ENCODE measurements at places on chromosomes 1 and 21. TPM values are rescaled to one million over a fixed set of nuclear protein-coding genes. Genes with fewer than 3 reads are reported as not detected.

DNA sequence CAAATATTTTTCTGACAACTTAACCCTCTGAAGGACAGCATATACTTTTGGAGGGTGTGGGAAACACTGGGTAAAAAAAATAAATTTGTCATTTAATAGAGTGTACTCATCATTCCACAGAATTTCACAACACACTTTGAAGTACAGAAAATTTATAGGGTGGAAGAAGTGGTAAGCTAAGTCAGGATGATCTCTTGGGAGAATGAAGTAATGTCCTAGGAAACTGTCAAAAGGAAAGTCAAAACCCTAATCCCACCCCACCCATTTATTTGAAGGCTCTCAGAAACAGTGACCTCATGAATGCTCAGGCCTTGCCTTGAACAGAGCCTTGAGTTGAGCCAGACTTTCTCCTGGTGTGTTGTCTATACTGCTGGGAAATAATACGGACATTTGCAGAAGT is 7.3 kb upstream of the UAP1 start:
- H3K4me3 ChIP-seq: no peak overlapping the region
- H3K4me1 ChIP-seq: no peaks in the 10 kb centered on the region
- no peaks in the 10 kb centered on the region for H3K36me3 ChIP-seq
- peak overlapping the region; percentile 75 for H3K27ac ChIP-seq

DNA sequence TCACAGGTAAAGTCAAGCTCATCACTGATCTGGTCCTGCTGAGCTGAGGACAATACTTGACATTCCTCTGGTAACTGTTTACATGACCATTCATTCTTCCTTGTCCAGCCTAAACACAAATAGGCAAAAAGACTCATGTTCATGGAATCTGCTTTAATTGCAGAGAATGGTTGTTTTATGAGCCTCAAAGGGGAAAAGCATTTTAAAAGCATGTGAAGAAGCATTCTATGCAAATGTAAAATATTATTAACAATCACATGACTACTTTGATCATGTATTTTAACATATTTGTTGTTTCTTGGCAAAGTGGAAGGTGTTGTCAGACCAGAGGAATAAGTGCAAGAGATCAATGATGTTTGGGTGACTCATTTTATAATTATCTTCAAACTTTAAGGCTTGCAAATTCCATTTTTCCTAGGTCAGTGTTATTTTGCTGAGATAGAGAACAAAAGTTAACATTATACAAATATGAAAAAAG is 133.7 kb downstream of the RUNX1 start:
- no peaks in the 10 kb centered on the region for H3K4me1 ChIP-seq
- no peak overlapping the region for H3K27ac ChIP-seq
- no peaks in the 10 kb centered on the region for H3K27me3 ChIP-seq
- no peak overlapping the region for H3K4me3 ChIP-seq

C1orf74 gene
- 3.1 TPM for total RNA-seq

DNA sequence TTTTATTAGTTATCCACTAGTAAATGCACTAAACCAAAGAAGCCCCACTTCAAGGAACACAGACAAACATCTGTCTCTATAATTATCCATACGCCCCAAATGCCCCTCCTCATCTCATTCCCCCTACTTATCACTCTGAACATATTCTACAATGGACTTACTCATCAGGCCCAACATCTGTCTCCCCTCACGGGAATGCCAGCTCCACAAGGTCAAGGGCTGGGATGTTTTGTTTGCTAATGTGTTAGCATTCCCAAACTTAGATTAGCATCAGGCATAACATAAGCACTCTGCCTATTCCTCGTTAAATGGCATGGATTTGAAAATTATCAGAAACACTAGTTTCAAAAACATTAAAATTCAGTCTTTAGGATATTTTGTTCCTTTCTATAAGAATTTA is 279.5 kb downstream of the DSCAM start:
- DNase-seq: no peak
- no peak overlapping the region for H3K27ac ChIP-seq
- no peaks in the 10 kb centered on the region for H3K36me3 ChIP-seq
- H3K27me3 ChIP-seq: peaks cover 4% of the 10 kb centered on the region
- H3K4me1 ChIP-seq: no peaks in the 10 kb centered on the region

GRCh38 chr1:118558933-118559332 is 373.9 kb upstream of the SPAG17 start:
- no peaks in the 10 kb centered on the region for H3K27me3 ChIP-seq
- no peak overlapping the region for H3K27ac ChIP-seq
- no peak overlapping the region for H3K4me3 ChIP-seq

DNA sequence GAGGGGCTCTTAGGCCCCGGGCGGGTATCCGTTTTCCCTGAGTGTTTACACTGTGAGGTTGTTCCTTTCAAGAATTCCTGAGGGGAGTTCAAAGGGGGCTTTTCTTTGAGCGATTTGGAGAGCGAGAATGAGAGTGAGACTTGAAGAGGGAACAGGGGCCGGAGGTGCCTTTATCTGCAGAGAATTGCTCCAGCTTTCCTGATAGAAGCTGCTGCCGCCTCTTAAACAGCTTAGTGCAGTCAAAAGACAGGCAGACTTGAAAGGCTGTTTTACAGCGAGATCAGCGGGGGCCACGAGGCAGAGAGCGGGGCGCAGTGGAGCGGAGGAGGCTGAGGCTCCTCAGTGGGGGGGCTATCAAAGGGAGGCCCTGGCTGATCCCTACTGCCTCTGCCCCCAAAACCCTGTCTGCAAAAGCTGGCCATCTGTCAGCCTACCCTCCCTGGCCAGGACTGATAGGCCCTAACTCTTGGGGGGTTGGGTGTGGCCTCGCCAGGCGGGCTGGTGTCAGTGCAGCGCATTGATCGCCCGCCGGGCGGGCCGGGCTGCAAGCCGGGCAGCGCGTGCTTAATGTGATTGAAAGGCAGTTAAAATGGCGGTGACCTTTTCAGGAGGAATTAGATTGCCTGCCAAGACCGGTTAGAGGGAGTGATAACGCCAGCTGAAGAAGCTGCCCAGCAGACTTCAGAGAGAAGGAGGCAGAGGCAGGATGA is 36.4 kb downstream of the TMEM53 start:
- no peak overlapping the region for H3K4me3 ChIP-seq
- H3K27ac ChIP-seq: no peak overlapping the region
- H3K36me3 ChIP-seq: peaks cover 20% of the 10 kb centered on the region
- no peaks in the 10 kb centered on the region for H3K27me3 ChIP-seq
- peaks cover 3% of the 10 kb centered on the region for H3K4me1 ChIP-seq

TTF2 gene
- total RNA-seq: 24.6 TPM

DNA sequence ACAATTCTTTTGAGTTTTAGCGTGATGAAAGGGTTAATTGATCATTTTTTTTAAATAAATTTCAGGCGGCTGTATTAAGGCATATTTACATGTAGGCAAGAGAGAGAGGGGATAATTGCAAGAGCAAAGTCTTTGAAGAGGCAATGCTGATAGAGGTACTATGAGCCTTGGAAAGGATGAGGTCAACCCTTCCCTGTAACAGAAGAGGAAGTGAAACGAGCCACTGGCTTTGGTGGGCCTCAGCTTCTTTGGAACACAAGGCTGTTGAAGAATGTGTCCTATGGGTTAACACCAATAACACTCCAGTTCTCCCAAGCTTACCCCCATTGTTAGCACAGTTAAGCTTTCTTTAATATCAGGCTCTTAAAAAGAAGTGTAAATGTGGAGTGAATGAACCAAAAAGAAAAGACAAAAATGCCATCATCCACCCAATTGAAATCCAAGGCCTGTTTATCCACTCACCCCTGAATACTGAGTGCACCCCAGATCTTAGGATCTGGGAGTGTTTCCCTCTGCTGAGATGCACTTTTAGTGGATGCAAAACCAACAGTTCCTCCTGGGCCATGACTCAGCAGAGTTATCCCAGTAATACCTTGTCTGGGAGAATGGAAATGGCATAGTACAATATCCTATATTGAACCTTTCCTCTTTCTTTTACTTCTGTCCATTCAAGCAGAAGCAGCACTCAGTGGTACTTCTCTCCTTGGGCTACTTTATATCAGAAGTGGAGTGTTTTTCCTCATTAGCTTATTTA is 216.4 kb downstream of the SLC44A5 start:
- H3K27ac ChIP-seq: no peak overlapping the region
- no peak overlapping the region for H3K4me3 ChIP-seq

DNA sequence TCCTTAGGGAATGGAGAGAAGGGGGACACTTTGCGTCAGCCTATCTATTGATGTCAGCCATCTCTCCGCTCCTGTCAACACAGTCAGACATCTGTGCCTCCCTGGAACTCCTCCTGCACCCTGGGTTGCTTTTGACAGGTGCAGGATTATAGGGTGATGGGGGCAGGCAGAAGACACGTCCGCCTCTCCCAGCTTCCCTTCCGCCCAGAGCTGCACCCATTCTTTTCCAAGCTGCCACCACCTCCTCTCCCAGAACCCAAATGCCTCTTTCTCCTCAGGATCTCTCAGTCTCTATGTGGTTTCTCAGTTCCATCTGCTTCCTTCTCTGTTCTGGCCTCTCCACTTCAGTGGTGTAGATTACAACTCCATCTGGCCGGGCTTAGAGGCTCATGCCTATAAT is 17.1 kb upstream of the KIF1B start:
- DNase-seq: no peak
- H3K4me1 ChIP-seq: no peaks in the 10 kb centered on the region
- no peaks in the 10 kb centered on the region for H3K27me3 ChIP-seq
- H3K36me3 ChIP-seq: no peaks in the 10 kb centered on the region
- H3K4me3 ChIP-seq: no peak overlapping the region
- H3K27ac ChIP-seq: no peak overlapping the region

SH3D21 gene
- total RNA-seq: 18.7 TPM

- DNase-seq: no peak
- H3K27me3 ChIP-seq: no peaks in the 10 kb centered on the region
- no peaks in the 10 kb centered on the region for H3K36me3 ChIP-seq
- peak overlapping the region; percentile 34 for H3K4me3 ChIP-seq
- H3K27ac ChIP-seq: peak overlapping the region; percentile 65
- no peaks in the 10 kb centered on the region for H3K4me1 ChIP-seq
Measured at GRCh38 chr1:8598060-8598724, 219.2 kb downstream of the RERE start.

- H3K36me3 ChIP-seq: no peaks in the 10 kb centered on the region
- H3K4me3 ChIP-seq: no peak overlapping the region
- DNase-seq: no peak
- no peaks in the 10 kb centered on the region for H3K4me1 ChIP-seq
Measured at GRCh38 chr21:33028287-33028670, 2.5 kb downstream of the OLIG2 start.

DNA sequence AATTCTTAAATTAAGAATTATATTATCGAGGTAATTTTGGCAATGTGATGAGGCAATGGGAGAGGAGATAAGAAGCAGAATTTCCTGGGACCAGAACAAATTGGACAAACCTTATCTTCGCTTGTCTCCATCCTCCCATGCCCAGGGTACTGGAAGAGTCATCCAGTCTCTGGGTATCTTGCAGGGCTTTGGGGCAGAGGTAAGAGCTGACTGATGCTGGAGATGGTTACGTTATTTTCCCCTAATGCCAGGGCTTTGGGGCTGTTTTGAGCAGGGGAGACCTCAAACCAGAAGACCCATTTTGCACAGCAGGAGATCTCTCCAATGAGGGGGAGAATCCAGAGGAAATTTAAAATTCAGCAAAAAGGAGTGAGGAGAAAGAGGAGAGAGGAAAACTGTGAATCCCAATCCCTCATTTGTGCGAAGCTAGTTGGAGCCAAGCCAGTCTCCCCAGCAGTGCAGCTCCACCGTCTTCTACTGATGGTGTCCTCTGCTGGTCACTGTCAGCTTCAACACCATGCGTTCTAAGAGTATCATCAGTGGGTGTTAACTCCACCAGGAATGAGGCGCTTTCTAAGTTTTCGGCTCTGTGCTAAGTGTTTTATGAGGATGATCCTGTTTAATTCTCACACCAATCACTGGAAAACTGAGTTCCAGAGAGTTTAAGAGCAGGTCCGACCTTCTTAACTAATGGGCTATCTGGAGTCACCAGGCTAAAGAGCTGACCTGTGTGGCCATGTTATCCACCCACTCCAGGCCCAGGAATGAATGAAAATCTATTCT is 86.8 kb upstream of the CD34 start:
- peak; percentile 65 for DNase-seq
- H3K27me3 ChIP-seq: no peaks in the 10 kb centered on the region
- H3K4me3 ChIP-seq: no peak overlapping the region
- H3K4me1 ChIP-seq: no peaks in the 10 kb centered on the region
- no peak overlapping the region for H3K27ac ChIP-seq

EPS15 gene
- 83.6 TPM for total RNA-seq

GRCh38 chr1:10799726-10800125 is 3.3 kb upstream of the CASZ1 start:
- DNase-seq: no peak
- H3K36me3 ChIP-seq: no peaks in the 10 kb centered on the region
- H3K27me3 ChIP-seq: peaks cover 14% of the 10 kb centered on the region
- H3K27ac ChIP-seq: no peak overlapping the region
- peaks cover 7% of the 10 kb centered on the region for H3K4me1 ChIP-seq

AMPD1 gene
- total RNA-seq: 2.3 TPM

DNA sequence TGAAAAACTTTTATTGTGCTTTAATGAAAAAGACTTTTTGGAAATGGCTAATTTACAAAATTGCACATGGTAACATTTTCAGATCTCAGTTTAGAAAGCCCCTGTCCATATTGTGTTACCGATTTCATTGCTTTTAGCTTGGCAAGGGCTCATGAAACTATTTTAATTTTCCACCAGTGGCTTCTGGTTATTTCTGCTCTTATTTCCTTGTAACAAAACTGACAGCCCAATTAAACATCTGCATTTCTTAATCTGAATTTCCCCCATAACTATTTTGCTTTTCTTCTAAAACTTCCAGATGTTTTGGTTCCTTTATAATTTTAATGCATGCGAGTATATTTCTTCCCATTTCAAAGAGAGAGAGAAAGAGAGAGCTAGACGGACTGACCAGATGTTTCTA is 264.8 kb downstream of the PTPRC start:
- H3K36me3 ChIP-seq: no peaks in the 10 kb centered on the region
- no peak for DNase-seq
- H3K4me3 ChIP-seq: no peak overlapping the region
- no peaks in the 10 kb centered on the region for H3K4me1 ChIP-seq

TDRD5 gene
- 5.7 TPM for total RNA-seq

- H3K36me3 ChIP-seq: no peaks in the 10 kb centered on the region
- H3K4me3 ChIP-seq: peak overlapping the region; percentile 60
- peak overlapping the region; percentile 95 for H3K27ac ChIP-seq
- peak; percentile 95 for DNase-seq
- peaks cover 14% of the 10 kb centered on the region for H3K4me1 ChIP-seq
- H3K27me3 ChIP-seq: no peaks in the 10 kb centered on the region
Measured at GRCh38 chr1:204288021-204288588, 71.6 kb downstream of the PLEKHA6 start.

- no peaks in the 10 kb centered on the region for H3K27me3 ChIP-seq
- DNase-seq: no peak
- H3K4me3 ChIP-seq: no peak overlapping the region
- no peak overlapping the region for H3K27ac ChIP-seq
Measured at GRCh38 chr1:113452921-113453770, 62.8 kb downstream of the MAGI3 start.

S100A7A gene
- total RNA-seq: not detected

GRCh38 chr1:15277447-15277838 is 30.4 kb downstream of the FHAD1 start:
- no peaks in the 10 kb centered on the region for H3K27me3 ChIP-seq
- no peaks in the 10 kb centered on the region for H3K36me3 ChIP-seq
- no peak overlapping the region for H3K4me3 ChIP-seq

GRCh38 chr1:38132681-38133080 is 86.1 kb upstream of the POU3F1 start:
- H3K4me3 ChIP-seq: no peak overlapping the region
- H3K27ac ChIP-seq: no peak overlapping the region
- peaks cover 29% of the 10 kb centered on the region for H3K27me3 ChIP-seq
- no peak for DNase-seq
- H3K36me3 ChIP-seq: no peaks in the 10 kb centered on the region

LCK gene
- 2.4 TPM for total RNA-seq
